ENCODE measurements at places on chromosomes 2 and 18. TPM values are rescaled to one million over a fixed set of nuclear protein-coding genes. Genes with fewer than 3 reads are reported as not detected.
A peak's percentile ranks its signal among the peaks of the same experiment; 100 is the strongest.

GRCh38 chr2:137420744-137421143 is 543.5 kb upstream of the HNMT start:
- no peak for DNase-seq

DNA sequence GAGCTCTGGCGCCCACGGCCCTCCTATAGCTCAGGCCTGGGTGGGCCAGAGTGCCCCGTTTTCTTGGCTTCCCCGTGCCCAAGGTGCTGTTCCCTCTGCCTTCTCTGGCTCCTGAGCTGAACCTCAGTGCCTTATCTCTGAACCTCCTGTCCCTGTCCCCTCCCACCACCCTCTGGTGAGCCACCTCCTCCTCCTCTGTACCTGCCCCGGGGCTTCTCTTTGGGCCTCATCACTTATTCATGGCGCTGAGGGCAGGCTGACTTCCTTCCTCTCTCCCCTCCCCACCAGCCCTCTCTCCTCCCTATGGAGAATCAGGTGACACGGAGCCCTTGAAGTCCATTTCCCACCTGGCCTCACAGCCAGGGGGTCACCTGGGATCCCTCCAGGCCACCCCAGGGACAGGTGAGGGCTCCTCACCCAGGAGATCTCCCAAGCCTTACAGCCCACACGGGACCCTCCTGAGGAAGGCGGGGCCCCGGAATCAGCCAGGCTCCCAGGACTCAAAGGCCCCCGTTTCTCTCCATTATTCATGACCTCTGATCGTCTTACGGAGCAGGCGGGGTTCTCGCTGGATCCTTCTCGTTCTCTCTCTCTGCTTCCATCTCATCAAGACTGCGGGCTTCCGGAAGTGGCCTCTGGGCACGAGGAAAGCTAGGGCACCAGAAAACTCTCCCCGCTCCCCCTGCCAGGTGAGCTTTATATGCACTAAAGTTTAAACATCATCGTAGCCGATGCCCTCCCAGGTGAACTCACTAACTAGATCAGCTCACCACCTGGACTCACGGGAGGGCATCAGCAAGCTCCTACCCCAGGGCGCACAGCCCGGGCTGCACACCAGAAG is at the start of gene LOXHD1:
Gene LOXHD1 (minus strand): TSS at position 106 of the 841 bp plus-strand sequence. CDS start 187 bp downstream, outside the sequence.
- no peak for DNase-seq

DNA sequence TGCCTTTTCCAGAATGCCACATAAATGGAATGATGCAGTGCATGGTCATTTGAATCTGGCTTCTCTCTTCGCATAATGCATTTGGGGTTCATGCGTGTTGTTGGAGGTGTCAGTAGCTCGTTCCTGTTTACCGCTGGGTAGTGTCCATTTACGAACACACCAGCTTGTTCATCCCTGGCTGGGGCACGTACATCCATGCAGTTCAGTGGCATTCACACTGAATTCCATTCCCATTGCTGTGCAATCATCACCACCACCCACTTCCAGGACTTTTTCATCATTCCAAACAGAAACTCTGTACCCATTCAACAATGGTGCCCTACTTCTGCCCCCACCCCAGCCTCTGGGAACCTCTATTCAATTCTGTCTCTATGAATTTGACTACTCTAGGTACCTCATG is 14.7 kb upstream of the CIDEA start:
- peak; percentile 31 for DNase-seq

GRCh38 chr2:449246-450067 is 161.6 kb upstream of the ALKAL2 start:
- DNase-seq = no peak

- no peak for DNase-seq
Observed at GRCh38 chr2:101962309-101962708, 29.5 kb upstream of the IL1R2 start.

- peak; percentile 87 for DNase-seq
Observed at GRCh38 chr2:187390891-187391290, 57.2 kb downstream of the CALCRL start.

- no peak for DNase-seq
Observed at GRCh38 chr2:118050974-118051373, 37.1 kb upstream of the CCDC93 start.

- no peak for DNase-seq
Observed at GRCh38 chr18:2680216-2680792, 24.8 kb downstream of the SMCHD1 start.

Gene MCFD2
- polyA plus RNA-seq = 127 TPM

Gene SLC4A1AP
- 13.6 TPM for polyA plus RNA-seq

Gene CNDP1
- not detected for polyA plus RNA-seq

Gene EN1
- not detected for polyA plus RNA-seq

Gene OR6B2
- not detected for polyA plus RNA-seq

Gene IMPA2
- 5.5 TPM for polyA plus RNA-seq

Gene TDRD15
- not detected for polyA plus RNA-seq

Gene INSIG2
- 8.2 TPM for polyA plus RNA-seq

Gene GKN1
- polyA plus RNA-seq = not detected

Gene GREB1
- polyA plus RNA-seq = 0.05 TPM

Gene RSAD2
- polyA plus RNA-seq = not detected

Gene DUSP2
- polyA plus RNA-seq = 3.8 TPM

Gene TMEM247
- not detected for polyA plus RNA-seq

Gene SMYD5
- polyA plus RNA-seq = 17.8 TPM

All from IMR-90 (cell line).